ENCODE measurements at places on chromosomes 1 and 21.

DNA sequence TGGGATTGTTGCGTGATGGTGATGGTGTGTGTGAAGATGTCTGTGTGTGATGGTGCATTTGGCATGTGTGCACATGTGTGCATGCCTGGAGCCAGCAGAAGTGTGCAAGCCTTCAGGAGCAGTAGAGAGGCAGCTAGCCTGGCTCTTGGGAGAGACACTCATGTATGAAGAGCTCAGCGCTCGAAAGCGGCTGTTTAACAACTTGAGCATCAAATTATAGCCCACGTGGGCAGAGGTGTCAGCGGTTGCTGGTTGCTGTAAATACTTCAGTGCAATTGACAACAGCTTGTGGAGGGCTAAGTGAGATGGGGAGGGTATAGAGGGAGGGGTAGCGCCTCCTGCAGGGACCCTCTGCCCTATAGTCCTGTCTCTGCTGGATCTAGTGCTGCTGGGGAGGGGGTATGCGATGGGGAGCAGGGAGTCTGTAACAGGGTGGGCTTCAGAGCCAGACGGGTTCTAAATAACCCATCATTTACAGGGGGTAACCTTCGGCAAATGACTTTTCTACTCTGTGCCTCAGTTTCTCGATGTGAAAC, 21.5 kb downstream of the FOXD2 start:
- no peak for DNase-seq

DNA sequence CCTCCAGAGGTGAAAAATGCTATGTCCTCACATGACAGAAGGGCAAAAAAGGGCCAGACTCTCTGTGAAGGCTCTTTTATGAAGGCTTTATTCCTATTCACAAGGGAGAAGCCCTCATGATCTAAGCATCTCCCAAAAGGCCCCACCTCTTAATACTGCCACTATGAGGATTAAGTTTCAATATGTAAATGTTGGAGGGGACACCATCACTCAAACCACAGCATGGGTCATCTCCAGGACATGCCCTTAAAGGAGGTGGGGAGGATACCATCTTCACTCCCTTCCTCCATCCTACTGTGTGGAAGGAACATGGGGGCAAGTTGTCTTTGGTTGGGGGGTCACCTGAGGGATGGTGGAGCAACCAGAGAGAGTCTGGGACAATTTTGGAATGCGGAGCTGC, 170.1 kb downstream of the TRIM33 start:
- DNase-seq, result no peak

GRCh38 chr21:41673071-41673470, 93.8 kb downstream of the RIPK4 start:
- DNase-seq, result peak; percentile 58

DNA sequence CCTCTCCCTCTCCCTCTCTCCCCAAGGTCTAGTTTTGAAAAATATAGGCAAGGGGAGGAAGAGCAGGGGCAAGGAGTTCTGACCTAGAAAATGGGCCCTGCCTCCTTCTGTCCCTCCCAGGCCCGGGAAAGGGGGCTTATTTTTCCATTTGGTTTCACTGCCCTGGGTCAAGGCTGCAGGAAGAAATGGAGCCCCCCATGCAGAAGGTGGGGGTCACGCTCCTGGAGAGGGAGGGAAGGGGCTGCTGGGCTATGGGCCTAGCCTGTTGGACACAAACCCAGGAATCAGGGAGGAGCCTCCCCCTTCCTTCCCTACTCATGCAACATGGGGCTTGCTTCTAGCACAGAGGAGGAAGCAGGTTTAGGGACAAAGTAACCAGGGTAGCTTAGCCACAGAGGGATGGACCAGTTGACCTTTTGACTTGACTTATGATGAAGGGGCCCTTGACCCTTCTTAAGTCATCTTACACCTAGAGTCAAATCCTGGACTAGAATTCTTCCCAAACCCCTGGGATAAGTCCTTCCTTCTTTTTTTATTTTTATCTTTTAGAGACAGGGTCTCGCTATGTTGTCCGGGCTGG, 70.4 kb upstream of the SSBP3 start:
- no peak for DNase-seq

DNA sequence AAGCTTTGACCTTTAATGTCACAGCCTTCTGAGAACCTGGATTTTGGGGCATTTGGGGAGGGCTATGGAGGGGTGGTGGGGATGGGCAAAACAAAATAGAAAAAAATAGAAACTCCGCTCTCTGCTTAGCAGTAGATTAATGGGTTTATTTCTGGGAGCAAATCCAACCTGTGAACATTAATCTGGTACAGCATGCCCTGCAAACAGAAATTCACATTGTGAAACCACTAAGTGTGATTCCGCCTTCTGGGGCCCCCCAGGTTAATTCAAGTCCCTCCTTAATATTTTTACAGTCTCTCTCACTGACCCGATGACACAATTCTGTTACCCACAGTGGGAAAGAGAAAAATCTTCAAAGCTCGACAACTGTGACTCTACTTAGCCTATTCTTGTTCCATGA, 76.4 kb downstream of the TIAM1 start:
- DNase-seq, result no peak

- no peak for DNase-seq
These were observed 30.1 kb upstream of the SRP9 start for GRCh38 chr1:225747566-225747965.

DNA sequence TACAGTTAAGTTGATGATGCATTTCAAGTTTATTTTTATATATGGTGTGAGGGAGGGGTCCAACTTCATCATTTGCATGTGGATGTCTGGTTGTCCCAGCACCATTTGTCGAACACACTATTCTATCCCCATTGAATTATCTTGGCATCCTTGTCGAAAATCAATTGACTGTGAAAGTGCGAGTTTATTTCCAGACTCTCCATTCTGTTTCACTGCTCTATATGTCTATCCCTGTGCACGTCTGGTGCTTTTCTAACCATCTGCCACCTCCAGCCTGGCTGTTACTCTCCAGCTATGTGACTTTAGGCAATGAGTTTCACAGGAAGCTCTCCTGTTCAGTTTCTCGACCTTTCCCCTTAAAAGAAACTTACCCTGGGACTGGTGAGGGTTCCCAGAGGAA, 137.1 kb upstream of the KLHDC7A start:
- no peak for DNase-seq

DNA sequence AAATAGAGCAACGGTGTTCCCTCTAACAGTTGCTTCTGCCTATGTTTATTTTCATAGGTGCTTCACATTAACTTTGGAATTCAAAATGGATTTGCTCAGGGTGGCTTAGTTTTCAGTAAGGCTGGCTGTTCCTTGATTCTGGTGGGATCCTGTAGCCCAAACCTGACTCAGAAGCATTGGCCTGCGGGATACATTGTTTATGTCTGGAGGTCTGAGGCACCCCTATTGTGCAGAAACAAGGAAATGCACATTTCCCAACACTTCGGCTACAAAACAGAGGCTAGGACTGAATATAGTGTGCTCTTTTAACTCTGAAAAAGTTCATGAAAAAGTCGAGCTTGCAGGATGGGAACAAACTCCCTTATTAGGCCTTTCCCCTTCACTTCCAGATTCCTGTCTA, 133.8 kb upstream of the F3 start:
- DNase-seq, result no peak

DNA sequence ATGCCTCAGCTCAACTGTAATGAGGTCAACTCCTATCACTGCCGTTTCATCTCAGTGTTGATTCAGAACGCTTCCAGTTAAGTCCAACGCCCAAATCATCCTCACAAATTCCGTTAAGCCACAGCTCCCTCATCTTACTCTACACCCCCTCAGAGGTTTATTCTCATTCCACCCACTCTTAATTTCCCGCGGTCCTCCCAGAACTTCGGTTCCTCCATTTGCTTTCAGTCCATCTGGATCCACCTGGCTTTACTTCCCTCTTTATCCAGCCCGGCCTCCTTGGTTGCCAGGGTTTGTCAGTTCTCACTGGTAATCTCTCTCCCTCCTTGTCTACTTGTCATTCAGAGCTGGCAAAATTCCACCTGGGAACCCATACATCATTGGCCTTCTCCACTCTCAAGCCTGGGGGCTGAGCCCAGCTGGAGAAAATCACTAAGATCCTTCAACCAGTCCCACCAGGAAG, 51.3 kb upstream of the RUNX1 start:
- DNase-seq, result no peak

GRCh38 chr1:169528215-169529067, 42.7 kb upstream of the SLC19A2 start:
- DNase-seq, result no peak

DNA sequence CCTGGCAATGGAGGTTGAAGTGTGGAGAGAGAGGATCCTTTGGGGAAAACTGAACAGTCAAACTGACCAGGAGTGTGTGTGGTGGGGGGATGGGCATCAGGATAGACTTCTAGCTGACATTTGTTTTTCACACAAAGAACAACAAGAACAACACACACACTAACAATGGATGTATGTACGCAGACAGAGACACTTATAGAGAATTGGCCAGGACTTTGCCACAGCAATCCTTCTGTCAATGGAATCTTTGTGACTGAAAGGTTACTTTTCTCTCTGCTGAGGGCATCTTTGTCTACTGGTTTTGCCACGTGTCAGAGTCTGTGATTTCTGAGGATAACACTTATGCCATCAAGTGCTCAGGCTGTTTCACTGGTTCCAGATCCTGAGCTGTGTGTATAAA, 12.4 kb upstream of the FCGR2A start:
- DNase-seq, result no peak

DNA sequence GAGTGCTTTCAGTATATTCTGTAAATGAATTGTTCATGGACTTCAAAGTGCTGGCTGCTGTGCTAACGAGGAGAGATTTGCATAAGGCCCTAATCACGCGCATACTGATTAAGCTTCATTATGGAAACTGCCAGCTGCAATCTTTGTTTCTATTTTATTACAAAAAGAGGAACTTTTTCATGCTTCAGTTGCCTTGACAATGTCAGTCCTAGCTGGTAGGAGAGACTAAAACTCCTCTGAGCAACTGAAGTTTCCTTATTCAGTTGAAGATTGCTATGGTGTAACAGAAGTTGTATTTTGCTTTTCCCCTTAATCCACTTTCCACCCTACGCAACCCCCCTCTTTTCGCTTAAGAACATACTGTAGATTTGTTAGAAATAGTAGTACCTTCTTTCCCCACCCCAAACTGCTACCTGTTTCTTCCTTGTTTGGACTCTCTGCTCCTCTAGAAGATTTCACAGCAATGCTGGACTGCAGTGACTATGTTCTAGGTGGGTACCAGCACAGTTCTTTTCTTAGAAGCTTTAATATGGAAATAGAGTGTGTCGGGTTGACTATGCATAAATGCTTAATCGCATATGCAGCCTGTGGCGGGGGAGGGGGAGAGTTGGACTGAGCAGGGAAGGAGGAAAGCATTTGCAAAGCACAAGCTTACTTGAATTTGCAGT, 108.3 kb downstream of the POU2F1 start:
- DNase-seq, result no peak

Data from upper lobe of right lung (tissue), 1 donor.